ENCODE measurements at places on chromosomes 7 and 10. TPM values are rescaled to one million over a fixed set of nuclear protein-coding genes. Genes with fewer than 3 reads are reported as not detected.

The SPDYE6 gene
- total RNA-seq = not detected

The TMEM178B gene
- 0.05 TPM for total RNA-seq

The UCN3 gene
- total RNA-seq = not detected

The MYOZ1 gene
- total RNA-seq = not detected

The PRLHR gene
- total RNA-seq = not detected

The SLC39A12 gene
- not detected for total RNA-seq

The CDC14C gene
- not detected for total RNA-seq

The HTR7 gene
- 0.10 TPM for total RNA-seq

The ADAM12 gene
- total RNA-seq = not detected

The SPDYE3 gene
- not detected for total RNA-seq

- no peak overlapping the region for H3K27ac ChIP-seq
- H3K4me1 ChIP-seq = no peaks in the 10 kb centered on the region
- no peak for DNase-seq
Observed at GRCh38 chr7:67692425-67692824, 695.8 kb downstream of the TYW1 start.

GRCh38 chr7:151825721-151826120 lies 51.2 kb downstream of the PRKAG2 start:
- H3K4me3 ChIP-seq = no peak overlapping the region
- H3K4me1 ChIP-seq = peaks cover 19% of the 10 kb centered on the region
- H3K27ac ChIP-seq = no peak overlapping the region
- H3K36me3 ChIP-seq = peaks cover 3% of the 10 kb centered on the region
- no peaks in the 10 kb centered on the region for H3K27me3 ChIP-seq
- DNase-seq = no peak

- no peak for DNase-seq
- no peaks in the 10 kb centered on the region for H3K27me3 ChIP-seq
- H3K27ac ChIP-seq = no peak overlapping the region
- no peaks in the 10 kb centered on the region for H3K36me3 ChIP-seq
Observed at GRCh38 chr10:93098816-93099215, 25.1 kb downstream of the CYP26A1 start.

DNA sequence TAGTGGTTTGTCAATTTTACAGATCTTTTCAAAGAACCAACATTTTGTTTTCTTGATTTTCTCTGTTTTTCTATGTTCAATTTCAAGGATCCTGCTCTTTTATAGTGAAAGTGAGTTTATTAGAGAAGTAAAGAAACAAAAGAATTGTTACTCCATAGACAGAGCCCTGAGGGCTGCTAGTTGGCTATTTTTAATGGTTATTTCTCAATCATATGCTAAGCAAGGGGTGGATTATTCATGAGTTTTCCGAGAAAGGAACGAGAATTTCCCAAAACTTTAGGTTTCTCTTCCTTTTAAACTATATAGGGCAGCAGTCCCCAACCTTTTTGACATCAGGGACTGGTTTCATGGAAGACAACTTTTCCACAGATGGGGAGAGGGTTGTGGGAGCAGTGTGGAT lies 165.0 kb downstream of the CCSER2 start:
- H3K4me3 ChIP-seq = no peak overlapping the region
- no peak for DNase-seq

GRCh38 chr10:33546031-33546430 lies 211.6 kb upstream of the NRP1 start:
- no peak overlapping the region for H3K27ac ChIP-seq
- DNase-seq = no peak
- H3K4me3 ChIP-seq = no peak overlapping the region
- H3K27me3 ChIP-seq = peaks cover 27% of the 10 kb centered on the region

GRCh38 chr10:2137549-2138174 lies 400.3 kb upstream of the ADARB2 start:
- DNase-seq = peak; percentile 27
- no peak overlapping the region for H3K4me3 ChIP-seq
- no peak overlapping the region for H3K27ac ChIP-seq

- no peak for DNase-seq
- no peaks in the 10 kb centered on the region for H3K36me3 ChIP-seq
- no peak overlapping the region for H3K4me3 ChIP-seq
- H3K27me3 ChIP-seq = no peaks in the 10 kb centered on the region
- no peak overlapping the region for H3K27ac ChIP-seq
Observed at GRCh38 chr7:47204709-47205108, 377.2 kb downstream of the TNS3 start.

- DNase-seq = no peak
- H3K27ac ChIP-seq = no peak overlapping the region
- H3K4me1 ChIP-seq = no peaks in the 10 kb centered on the region
Observed at GRCh38 chr10:86649471-86650150, 4.7 kb upstream of the OPN4 start.

GRCh38 chr7:7862393-7862792 lies 106.2 kb upstream of the GLCCI1 start:
- no peaks in the 10 kb centered on the region for H3K36me3 ChIP-seq
- no peak for DNase-seq
- H3K4me1 ChIP-seq = peaks cover 9% of the 10 kb centered on the region
- H3K27ac ChIP-seq = no peak overlapping the region
- no peak overlapping the region for H3K4me3 ChIP-seq
- no peaks in the 10 kb centered on the region for H3K27me3 ChIP-seq

DNA sequence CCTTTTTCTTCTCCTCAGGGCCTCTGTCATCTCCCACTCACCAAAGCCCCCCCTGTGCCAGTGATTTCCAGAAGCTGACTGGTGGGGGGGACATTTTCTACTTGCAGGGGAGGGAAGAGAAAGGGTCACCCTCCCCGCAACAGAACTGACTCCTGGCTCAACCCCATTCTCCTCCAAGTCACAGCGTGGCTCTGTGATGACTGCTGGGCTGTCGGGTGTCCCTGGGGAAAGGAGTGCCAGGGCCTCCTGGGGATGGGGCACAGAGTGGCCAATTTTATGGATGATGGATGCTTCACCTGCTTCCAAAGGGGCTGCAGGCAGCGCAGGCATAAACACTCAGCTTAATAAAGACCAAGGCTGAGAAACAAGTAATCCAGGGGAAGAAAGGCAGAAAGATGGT lies 523.0 kb downstream of the PTPRN2 start:
- H3K27me3 ChIP-seq = peaks cover 7% of the 10 kb centered on the region
- H3K4me3 ChIP-seq = no peak overlapping the region
- H3K4me1 ChIP-seq = no peaks in the 10 kb centered on the region
- no peak overlapping the region for H3K27ac ChIP-seq
- no peak for DNase-seq

DNA sequence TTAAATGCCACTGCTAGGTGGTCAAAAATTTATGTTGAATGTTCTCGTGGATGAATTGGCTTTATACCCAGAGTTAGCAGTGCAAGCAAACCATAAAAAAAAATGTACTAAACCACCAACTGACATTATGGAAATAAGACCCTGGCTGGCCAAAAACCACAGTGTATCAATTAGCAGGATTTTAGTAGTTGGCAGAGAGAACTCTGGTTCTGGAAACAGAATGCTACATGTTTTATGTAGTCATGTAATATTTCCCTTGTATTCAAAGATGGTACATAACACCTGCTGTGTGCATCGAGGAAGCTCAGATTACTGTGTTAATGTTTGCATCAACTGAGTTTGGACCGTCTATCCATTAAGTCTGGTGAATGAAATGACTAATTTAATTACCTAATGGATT lies 618.5 kb downstream of the CCSER2 start:
- DNase-seq = no peak
- H3K27ac ChIP-seq = no peak overlapping the region
- H3K4me1 ChIP-seq = no peaks in the 10 kb centered on the region
- no peaks in the 10 kb centered on the region for H3K27me3 ChIP-seq
- H3K36me3 ChIP-seq = no peaks in the 10 kb centered on the region

DNA sequence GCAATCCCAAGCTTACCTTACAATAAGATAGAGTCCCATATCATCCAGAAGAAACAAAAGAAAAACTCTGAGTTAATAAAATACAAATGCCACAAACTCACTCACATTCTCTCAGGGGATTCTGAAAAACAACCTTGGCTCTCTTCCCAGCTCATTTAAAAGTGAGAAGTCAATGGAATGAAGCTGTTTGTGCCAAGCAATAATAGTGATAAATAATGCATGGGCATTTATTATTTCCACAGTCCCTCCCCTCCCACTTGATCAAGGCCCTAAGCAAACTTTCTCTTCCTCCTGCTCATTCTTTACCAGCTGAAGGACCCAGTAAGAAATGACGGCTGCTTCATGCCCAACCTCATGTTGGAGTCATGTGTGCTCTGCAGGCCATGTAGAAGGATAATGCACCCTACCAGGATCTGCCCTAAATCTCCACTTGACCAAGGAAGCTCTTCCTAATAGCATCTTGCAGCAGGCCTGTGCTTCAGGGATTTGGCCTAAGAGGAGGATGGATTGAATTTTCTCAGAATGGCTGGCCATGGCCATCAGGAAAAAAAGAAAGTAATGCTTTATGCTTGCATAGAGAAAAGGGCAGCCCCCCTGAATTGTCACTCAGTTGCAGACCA lies 451.3 kb downstream of the GPAM start:
- H3K4me1 ChIP-seq = no peaks in the 10 kb centered on the region
- DNase-seq = no peak
- H3K36me3 ChIP-seq = no peaks in the 10 kb centered on the region
- no peak overlapping the region for H3K4me3 ChIP-seq
- H3K27ac ChIP-seq = no peak overlapping the region

DNA sequence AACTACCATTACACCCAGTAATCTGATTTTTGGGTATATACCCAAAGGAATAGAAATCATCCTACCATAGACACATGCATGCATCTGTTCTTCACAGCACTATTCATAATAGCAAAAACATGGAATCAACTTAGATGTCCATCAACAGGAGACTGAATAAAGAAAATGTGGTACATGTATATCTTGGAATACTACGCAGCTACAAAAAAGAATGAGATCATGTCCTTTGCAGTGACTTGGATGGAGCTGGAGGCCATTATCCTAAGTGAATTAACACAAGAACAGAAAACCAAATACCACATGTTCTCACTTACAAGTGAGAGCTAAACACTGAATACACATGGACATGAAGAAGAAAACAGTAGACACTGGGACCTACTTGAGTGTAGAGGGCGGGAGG lies 254.9 kb downstream of the CACNA2D1 start:
- H3K27ac ChIP-seq = no peak overlapping the region
- no peaks in the 10 kb centered on the region for H3K27me3 ChIP-seq
- H3K36me3 ChIP-seq = no peaks in the 10 kb centered on the region
- no peak overlapping the region for H3K4me3 ChIP-seq
- no peaks in the 10 kb centered on the region for H3K4me1 ChIP-seq

GRCh38 chr10:137606-138005 lies 2.4 kb downstream of the ZMYND11 start:
- peaks cover 35% of the 10 kb centered on the region for H3K4me1 ChIP-seq
- H3K4me3 ChIP-seq = no peak overlapping the region
- no peaks in the 10 kb centered on the region for H3K27me3 ChIP-seq
- H3K36me3 ChIP-seq = no peaks in the 10 kb centered on the region

DNA sequence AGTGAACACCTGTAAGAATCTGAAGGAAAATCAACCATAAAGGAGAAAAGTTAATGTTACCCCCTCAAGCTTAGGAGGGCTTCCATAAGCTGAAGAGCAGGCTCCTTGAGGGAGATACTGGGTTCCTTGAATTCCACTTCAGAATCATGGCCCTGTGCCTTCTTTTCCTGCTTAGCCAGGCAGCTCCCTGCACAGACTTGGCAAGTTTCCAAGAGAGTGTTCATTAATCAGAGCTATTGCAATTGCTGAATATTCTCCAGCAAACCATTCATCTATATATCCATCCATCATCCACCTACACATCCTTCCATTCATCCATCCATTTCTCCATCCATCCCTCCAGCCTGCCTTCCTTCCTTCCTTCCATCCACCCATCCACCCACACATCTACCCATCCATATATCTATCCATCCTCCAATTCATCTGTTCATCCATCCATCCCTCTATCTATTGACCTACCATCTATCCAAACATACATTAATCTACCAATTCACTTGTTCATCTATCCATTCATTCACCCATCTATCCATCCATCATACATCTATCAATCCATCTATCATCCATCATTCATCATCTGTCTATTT lies 574.4 kb downstream of the PTPRN2 start:
- peaks cover 11% of the 10 kb centered on the region for H3K4me1 ChIP-seq
- no peak overlapping the region for H3K4me3 ChIP-seq
- H3K27me3 ChIP-seq = peaks cover 2% of the 10 kb centered on the region
- DNase-seq = no peak
- H3K27ac ChIP-seq = no peak overlapping the region

DNA sequence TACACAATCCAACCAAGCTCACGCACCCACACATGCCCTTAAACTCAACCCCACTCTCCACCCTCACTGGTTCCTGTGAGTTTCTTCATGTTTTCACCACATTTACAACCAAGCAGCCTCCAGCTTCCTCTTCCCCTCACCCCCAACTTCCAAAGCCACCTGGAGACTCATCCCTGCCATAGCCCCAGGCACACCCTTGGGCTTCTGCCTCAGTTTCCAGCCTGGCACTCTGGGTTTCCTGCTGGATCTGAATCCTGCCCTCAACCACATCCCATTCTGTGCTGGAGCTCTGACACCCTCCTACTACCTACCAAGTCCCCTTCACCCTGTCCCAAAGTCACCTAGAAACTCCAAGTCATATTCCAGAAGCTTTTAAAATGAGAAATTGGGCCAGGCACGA lies 29.4 kb downstream of the CCDC3 start:
- H3K4me3 ChIP-seq = no peak overlapping the region
- no peak overlapping the region for H3K27ac ChIP-seq
- no peak for DNase-seq
- H3K27me3 ChIP-seq = peaks cover 10% of the 10 kb centered on the region

DNA sequence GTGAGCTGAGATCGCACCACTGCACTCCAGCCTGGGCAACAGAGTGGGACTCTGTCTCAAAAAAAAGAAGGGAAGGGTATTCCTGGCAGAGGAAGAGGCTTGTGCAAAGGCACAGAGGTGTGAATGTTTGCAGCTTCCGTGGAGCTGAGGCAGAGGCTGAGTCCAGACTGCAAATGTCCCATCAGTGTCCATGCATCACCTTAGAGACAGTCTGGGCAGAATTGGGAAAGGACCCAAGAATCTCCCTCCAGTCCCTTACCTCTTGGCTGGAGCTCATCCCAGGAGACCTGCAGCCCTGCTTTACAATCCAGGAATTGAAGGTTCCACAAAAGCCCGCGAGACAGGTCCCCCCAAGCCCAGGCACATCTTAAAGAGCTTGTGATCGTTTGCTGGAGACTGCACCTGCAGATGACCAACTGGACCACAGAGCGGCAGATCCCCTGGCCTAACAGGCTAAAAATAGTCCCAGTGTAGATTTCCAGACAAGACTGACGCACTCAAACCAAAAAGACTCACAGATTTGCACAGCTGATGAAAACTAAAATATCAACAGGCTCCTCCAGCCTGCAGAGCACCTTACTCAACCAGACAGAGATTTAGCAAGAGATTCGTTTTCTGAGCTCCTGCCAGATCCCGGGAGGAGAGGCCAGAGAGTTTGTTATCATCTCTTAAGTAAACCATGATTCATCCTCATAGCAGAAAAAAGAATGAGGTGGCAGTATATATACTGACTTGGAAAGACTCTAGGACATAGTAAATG lies 22.9 kb upstream of the NANOS1 start:
- no peak overlapping the region for H3K27ac ChIP-seq
- no peak overlapping the region for H3K4me3 ChIP-seq
- no peak for DNase-seq
- peaks cover 8% of the 10 kb centered on the region for H3K27me3 ChIP-seq

GRCh38 chr7:101588131-101588935 lies 40.8 kb downstream of the MYL10 start:
- H3K4me3 ChIP-seq = no peak overlapping the region
- no peaks in the 10 kb centered on the region for H3K27me3 ChIP-seq
- no peaks in the 10 kb centered on the region for H3K4me1 ChIP-seq
- no peaks in the 10 kb centered on the region for H3K36me3 ChIP-seq
- H3K27ac ChIP-seq = no peak overlapping the region
- DNase-seq = no peak

GRCh38 chr10:21078410-21079329 lies 181.6 kb upstream of the NEBL start:
- no peaks in the 10 kb centered on the region for H3K4me1 ChIP-seq
- peaks cover 5% of the 10 kb centered on the region for H3K27me3 ChIP-seq
- no peak overlapping the region for H3K4me3 ChIP-seq
- H3K36me3 ChIP-seq = no peaks in the 10 kb centered on the region
- DNase-seq = peak; percentile 54

Data from activated naive CD4-positive, alpha-beta T cell treated with anti-CD3 and anti-CD28 coated beads for 36 hours (primary cell).